K562 (cell line): ENCODE measurements at places on chromosomes 6 and 20. TPM values are rescaled to one million over a fixed set of nuclear protein-coding genes. Genes with fewer than 3 reads are reported as not detected.

The C6orf47 gene
- 28.0 and 33.2 TPM in 2 replicates for total RNA-seq

DNA sequence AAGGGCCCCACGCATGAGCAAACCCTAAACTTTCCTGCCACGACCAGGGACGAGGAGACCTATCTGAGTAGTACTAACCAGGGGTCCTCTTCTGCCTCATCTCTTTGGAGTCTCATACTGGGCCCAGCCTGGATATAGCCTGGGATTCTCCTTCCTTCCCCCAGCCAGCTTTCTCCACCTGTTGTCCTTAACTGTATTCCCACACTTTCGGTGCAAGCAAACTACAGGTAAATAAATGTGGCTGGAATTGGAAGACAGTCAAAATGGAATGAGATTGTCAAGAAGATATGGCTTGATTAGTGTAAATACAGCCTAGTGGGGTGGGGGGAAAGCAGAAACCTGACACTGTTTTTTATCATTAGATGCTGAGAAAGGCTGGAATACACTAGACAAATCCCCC is 23.5 kb upstream of the LY86 start:
- no peak overlapping the region for H3K4me3 ChIP-seq
- peaks cover 14% of the 10 kb centered on the region for H3K27me3 ChIP-seq
- DNase-seq, result no peak
- no peaks in the 10 kb centered on the region for H3K36me3 ChIP-seq
- no peak overlapping the region for H3K27ac ChIP-seq

- no peak overlapping the region for H3K27ac ChIP-seq
- no peaks in the 10 kb centered on the region for H3K36me3 ChIP-seq
- no peaks in the 10 kb centered on the region for H3K27me3 ChIP-seq
- no peaks in the 10 kb centered on the region for H3K4me1 ChIP-seq
- no peak overlapping the region for H3K4me3 ChIP-seq
Measured at GRCh38 chr20:14956538-14956937, 619.1 kb upstream of the FLRT3 start.

GRCh38 chr6:157648561-157648960 is 174.5 kb upstream of the SNX9 start:
- no peak overlapping the region for H3K27ac ChIP-seq
- H3K4me3 ChIP-seq, result no peak overlapping the region
- H3K27me3 ChIP-seq, result no peaks in the 10 kb centered on the region
- no peak for DNase-seq
- peaks cover 11% of the 10 kb centered on the region; the same call in 2 of the 3 replicates for H3K36me3 ChIP-seq

DNA sequence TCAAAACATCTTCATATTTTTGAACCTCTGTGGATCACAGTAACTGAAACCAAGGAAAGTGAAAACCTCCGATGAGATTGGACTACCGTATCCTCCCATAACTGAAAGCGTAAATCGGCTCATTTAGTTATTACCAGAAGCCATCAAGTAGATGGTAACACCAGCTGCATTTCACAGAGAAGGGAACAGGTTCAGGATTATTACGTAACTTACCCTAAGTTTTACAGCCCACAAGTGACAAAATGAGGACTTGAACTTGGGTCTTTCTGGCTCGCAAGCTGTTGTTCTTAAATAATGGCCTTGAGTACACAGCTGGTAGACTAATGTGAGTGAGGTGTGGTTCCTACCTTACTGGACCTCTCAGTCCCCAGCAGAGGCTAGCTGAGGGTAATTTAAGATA is 37.9 kb upstream of the CBLN4 start:
- no peaks in the 10 kb centered on the region for H3K27me3 ChIP-seq
- H3K4me1 ChIP-seq, result no peaks in the 10 kb centered on the region
- H3K27ac ChIP-seq, result no peak overlapping the region

DNA sequence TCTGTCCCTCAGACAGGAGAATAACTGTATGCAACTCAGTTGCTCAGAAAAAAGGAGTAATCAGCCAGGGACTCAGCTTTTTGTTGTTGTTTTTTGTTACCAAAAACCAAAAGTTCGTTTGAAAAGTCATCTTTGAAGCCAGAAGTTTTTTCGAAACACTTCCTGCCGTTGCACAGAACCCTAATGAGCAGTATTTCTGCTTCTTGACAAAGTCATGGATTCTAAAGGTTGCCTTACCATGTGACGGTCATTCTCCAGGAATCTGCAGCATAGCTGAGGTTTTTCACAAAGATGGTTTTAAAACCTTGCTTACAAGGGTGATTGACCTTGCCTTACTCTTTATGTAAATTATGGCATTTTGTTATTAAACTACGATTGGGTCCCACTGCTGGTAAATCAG is 1.9 kb downstream of the RAB32 start:
- no peaks in the 10 kb centered on the region for H3K27me3 ChIP-seq
- no peaks in the 10 kb centered on the region for H3K36me3 ChIP-seq
- H3K4me3 ChIP-seq, result no peak overlapping the region
- no peak overlapping the region for H3K27ac ChIP-seq
- no peak for DNase-seq

DNA sequence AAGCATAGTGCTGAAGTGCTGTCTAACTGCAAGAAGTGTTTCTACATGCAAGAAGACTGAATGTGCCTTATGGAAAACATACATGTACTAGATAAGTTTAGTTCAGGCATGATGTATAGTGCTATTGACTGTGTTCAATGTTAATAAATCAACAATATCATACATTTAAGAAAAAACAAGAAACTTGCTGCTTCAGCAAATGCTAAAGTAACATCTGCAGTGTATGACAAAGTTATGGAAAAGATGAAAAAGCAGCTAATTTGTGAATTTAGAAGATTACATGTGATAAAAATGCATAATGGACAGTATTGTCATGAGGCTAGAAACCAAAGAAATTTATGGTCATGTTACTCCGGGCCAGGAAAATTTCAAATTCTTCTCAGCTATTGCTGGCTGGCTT is 174.9 kb upstream of the SPTLC3 start:
- H3K4me1 ChIP-seq, result no peaks in the 10 kb centered on the region
- H3K4me3 ChIP-seq, result no peak overlapping the region
- no peaks in the 10 kb centered on the region for H3K36me3 ChIP-seq
- no peak overlapping the region for H3K27ac ChIP-seq
- DNase-seq, result no peak

The OLIG3 gene
- total RNA-seq, result not detected in 2 replicates

DNA sequence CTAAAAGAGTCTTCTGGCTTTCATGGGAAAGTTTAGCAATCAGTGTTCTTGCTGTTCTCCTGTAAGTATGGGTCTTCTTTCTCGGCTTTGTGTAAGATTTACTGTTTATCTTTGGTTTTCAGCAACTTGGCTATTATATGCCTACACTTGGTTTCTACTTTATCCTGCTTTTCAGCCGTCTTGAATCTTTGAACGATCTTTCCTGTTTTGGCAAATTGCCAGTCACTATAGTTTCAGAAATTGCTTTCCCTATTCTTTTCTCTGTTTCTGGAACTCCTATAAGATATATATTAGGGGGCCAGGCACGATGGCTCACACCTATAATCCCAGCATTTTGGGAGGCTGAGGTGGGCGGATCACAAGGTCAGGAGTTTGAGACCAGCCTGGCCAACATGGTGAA is 14.6 kb upstream of the SRPK1 start:
- H3K27me3 ChIP-seq, result no peaks in the 10 kb centered on the region
- no peak overlapping the region for H3K4me3 ChIP-seq
- no peaks in the 10 kb centered on the region for H3K4me1 ChIP-seq
- DNase-seq, result no peak
- H3K36me3 ChIP-seq, result no peaks in the 10 kb centered on the region

DNA sequence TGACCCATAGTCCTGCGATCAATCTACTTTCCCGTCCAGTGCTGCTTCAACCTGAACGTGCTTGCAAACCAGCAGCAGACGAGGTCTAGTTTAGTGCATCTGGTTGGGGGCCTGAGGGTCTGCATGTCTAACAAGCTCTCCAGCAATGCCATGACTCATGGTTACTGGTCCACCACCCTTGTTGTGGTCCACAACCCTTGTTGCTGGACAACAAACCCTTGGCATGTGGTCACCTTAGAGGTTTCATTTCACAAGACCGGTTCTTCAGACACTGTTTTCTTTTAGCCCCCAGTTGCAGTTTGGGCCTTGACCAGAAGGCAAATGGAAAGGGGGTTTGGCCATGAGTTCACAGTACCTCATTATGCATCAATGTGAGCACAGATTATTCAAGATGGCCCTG is 424.8 kb downstream of the QKI start:
- no peak overlapping the region for H3K4me3 ChIP-seq
- no peak overlapping the region for H3K27ac ChIP-seq
- H3K4me1 ChIP-seq, result peaks cover 4% of the 10 kb centered on the region; the same call in 1 of the 3 replicates
- no peaks in the 10 kb centered on the region for H3K36me3 ChIP-seq

DNA sequence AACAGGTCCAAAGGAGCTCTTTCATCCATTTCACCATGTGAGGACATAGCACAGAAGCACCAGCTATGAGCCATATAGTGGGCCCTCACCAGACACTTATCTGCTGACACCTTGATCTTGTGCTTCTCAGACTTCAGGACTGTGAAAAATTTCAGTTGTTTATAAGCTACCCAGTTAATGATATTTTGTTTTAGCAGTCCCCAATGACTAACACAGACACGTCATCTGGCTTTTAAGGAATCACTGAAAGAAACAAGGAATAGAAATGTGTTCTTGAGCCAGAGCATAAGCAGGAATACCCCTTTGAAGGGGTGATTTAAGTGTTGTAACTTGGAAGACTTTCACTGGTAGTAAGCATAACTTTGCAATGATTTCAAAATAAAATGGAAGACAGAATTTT is 214.7 kb upstream of the PTCHD4 start:
- H3K4me3 ChIP-seq, result no peak overlapping the region
- no peaks in the 10 kb centered on the region for H3K27me3 ChIP-seq
- H3K4me1 ChIP-seq, result no peaks in the 10 kb centered on the region
- no peak overlapping the region for H3K27ac ChIP-seq
- no peaks in the 10 kb centered on the region for H3K36me3 ChIP-seq

DNA sequence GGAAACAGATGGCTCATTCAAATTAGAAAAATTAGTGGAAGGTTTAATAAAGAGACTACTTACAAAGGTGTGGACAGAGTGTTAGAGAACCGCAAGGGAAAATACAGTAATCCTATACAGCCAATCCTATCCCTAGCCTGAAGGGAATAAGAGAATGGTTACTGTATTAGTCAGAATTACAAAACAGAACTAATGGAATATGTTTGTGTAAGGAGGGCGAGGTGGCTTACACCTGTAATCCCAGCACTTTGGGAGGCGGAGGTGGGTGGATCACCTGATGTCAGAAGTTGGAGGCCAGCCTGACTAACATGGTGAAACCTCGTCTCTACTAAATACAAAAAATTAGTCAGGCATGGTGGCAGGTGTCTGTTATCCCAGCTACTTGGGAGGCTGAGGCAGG is 16.3 kb upstream of the TRPC4AP start:
- no peaks in the 10 kb centered on the region for H3K36me3 ChIP-seq
- no peak overlapping the region for H3K4me3 ChIP-seq
- DNase-seq, result no peak
- no peak overlapping the region for H3K27ac ChIP-seq
